ENCODE measurements at places on chromosomes 5 and 9. TPM values are rescaled to one million over a fixed set of nuclear protein-coding genes. Genes with fewer than 3 reads are reported as not detected.

HAPLN1 gene
- not detected for total RNA-seq

GRCh38 chr9:124215956-124216355 is 41.8 kb upstream of the NEK6 start:
- DNase-seq: no peak

DNA sequence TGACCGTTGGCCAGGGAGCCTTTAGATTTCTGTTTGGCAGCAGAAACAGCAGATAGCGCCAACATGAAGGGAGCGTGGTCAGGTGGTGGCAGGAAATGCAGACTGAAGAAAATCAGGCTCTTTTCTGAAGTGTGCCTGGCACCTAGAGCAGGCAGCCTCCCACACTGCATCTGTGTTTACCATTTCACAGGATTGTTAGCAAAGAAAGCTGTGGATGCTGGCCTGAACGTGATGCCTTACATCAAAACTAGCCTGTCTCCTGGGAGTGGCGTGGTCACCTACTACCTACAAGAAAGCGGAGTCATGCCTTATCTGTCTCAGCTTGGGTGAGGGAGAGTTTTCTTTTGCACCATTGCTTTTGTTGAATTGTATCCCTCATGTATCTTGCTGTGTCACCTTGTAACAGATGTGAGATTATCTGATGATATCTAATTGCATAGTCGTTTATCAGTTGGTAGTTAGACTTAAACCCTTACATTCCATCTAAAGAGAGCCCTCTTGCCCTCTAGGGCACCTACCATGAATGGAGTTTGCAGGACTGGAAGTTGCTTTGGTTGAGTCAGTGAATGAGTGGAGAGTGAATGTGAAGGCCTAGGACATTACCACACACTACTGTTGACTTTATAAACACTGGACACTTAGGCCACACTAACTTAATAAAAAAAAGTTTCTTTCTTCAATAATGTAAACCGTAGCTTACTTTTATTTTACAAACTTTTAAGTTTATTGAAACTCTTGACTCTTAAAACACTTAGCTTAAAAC is 42.8 kb downstream of the ACO1 start:
- DNase-seq: peak; percentile 62

- no peak for DNase-seq
Observed at GRCh38 chr5:72115296-72115695, 8.0 kb downstream of the MAP1B start.

PTGS1 gene
- 9.9 TPM for total RNA-seq

DNA sequence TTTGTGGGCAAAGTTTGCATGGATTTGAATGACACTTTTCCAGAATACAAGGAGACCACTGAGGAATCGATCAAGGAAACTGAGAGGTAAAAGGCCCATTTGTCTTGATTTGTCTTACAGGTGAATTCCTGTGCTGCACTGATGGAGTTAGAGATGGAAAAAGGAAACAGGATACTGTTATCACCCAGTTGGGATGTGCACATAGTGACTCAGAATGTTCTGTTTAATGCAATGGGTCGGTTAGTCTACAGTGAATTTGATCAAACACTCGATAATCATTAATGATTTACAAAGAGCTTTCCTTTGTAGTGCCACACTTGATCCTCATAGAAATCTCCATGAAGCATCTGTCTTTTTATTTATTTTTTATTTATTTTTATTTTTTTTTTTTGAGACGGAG is 64.7 kb downstream of the GDA start:
- DNase-seq: no peak

DNA sequence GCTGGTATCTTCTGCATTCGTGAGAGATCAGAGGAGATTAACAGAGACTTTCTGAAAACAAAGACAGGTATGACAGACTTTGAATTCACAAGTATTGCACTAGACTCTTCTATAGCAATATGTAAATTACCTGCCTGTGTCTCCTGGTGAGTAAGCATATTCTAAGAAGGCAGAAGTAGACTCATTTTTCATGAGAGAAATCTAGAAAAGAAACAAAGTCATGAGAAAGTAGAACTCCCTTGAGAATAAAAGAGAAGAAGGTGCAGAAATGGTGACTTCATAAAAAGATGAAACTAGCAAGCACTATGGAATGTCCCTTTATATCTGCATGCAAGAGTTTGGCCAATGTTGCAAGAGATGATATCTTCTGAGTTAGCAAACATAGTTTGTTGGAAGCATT is 419.8 kb downstream of the DMRT2 start:
- DNase-seq: no peak

DNA sequence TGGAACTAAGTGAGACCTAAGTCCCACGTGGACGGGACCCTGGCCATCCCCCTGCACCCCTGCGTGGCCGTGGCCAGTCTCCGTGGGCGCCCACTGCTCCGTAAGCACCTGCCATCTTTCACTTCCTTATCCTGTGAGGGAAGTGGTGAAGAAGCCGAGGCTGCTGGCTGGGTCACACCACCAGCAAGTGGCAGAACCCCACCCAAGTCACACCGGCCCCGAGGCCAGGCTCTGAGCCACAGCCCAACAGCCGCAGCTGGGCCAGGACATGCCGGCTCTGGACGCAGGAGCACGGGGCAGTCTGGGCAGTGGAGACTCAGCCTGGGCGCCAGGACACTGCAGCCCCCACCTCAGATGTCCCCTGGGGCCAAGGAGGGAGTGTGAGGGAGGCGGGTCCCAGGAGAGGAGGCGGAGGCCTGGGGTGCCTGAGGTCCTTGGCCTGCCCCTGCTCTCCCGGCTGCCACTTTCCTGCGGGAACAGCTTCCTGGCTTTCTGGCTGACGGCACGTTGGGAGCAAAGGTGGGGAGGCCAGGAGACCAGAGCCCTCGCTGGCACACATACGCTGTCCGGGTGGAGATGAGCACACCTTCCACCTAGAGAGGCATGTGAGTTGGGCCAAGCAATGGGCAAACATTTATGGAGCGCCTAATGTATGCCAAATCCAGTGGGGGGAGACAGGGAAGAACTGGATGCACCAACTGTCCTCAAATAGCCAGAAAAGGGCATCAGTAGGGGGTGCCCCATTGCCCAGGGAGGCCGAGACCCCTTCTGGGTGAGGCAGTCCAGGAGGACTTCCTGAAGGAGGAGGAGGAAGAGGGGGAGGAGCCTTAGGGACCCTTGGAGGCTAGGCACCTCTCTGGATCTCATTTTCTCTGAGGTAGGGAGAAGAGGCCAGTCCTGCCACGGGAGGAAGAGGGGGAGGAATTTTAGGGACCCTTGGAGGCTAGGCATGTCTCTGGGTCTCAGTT is 43.9 kb upstream of the EGFL7 start:
- peak; percentile 74 for DNase-seq

DNA sequence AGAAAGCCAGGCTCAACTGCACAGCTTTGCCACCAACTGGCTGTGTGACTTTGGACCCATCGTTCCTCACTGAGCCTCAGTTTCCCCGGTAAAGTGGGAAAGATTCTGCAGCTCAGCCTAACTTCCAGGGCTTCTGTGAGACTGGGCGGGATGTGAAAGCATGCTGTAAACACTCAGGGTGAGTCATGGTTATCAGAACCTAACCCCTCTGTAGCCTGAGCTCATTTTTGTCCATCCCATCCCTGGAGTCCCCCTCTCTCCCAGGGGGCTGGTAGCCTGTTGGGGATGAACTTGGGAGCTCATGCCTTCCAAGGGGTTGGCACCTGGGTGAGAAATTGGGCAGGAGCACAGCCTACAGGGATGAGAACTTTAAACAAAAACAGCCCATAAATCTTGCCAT is 2.3 kb downstream of the CCDC69 start:
- DNase-seq: no peak

CERCAM gene
- 13.9 TPM for total RNA-seq

GRCh38 chr9:91071184-91071990 is 269.8 kb downstream of the SYK start:
- no peak for DNase-seq

- DNase-seq: no peak
Observed at GRCh38 chr5:151167022-151167421, 9.4 kb upstream of the ANXA6 start.

Measured in pancreas (tissue), 10 donors.